ENCODE measurements at places on chromosomes 2 and 18. TPM values are rescaled to one million over a fixed set of nuclear protein-coding genes. Genes with fewer than 3 reads are reported as not detected.

GRCh38 chr2:165648801-165649200 lies 145.2 kb downstream of the GALNT3 start:
- peaks cover 6% of the 10 kb centered on the region for H3K4me1 ChIP-seq
- H3K27me3 ChIP-seq = no peaks in the 10 kb centered on the region
- H3K36me3 ChIP-seq = no peaks in the 10 kb centered on the region
- no peak overlapping the region for H3K4me3 ChIP-seq
- H3K27ac ChIP-seq = no peak overlapping the region

DNA sequence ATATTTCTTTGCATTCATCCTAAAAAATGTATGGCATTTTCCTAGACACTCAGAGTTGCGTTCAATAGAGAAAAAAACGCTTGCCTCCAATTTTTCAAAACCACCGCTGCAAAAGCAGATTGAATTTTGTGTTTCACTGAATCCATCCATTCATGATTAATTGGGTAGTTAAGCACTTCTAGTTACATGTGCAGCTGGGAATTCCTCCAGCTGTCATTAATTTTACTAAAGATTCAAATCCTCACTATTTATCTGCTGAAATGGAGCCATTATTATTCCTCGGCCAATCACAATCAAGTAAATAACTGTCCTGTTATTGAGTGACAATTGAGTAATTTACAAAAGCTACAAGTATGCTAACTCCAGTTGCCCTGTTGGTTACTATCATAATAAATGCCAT lies 75.8 kb upstream of the ARL5A start:
- no peaks in the 10 kb centered on the region for H3K27me3 ChIP-seq
- no peak overlapping the region for H3K4me3 ChIP-seq
- DNase-seq = no peak
- no peak overlapping the region for H3K27ac ChIP-seq

DNA sequence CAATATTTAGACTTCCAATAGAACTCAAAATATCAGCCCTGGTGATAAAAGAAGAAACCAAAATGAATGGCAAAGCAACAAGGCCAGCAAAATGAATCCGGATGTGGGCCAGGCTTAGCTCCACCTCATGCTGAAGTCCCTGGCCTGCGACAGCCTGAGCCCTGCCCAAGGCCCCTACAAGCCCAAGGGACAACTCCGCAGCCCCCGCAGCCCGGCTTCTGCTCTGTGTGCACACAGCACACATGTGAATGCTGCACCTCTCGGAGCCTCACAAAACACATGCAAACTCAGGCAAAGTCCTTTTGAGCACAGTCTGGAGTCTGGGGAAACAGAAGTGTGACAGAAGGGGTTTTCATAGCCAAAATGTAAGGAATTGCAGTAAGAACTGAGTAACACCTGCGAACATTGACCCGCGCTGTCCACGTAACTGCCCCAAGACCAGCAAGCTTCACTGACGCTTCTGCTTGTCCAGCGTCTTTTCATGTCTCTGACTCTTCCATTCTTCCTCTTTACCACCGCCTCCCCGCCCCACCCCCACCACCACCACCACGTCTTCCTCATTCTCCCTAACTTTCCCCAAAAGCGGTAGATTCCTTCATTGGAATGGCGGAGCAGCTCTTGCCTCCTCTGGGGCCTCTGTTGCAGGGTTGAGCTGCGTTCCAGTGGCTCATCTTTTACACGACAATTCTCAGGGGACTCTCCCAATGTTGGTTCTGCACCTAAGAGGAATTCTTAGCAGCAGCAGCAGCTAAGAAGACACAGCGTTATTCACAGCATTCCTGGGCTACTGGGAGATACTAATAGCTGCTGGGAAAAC lies 136.4 kb upstream of the COPS8 start:
- H3K27ac ChIP-seq = no peak overlapping the region
- no peak overlapping the region for H3K4me3 ChIP-seq
- H3K36me3 ChIP-seq = no peaks in the 10 kb centered on the region
- no peaks in the 10 kb centered on the region for H3K4me1 ChIP-seq
- no peak for DNase-seq

DNA sequence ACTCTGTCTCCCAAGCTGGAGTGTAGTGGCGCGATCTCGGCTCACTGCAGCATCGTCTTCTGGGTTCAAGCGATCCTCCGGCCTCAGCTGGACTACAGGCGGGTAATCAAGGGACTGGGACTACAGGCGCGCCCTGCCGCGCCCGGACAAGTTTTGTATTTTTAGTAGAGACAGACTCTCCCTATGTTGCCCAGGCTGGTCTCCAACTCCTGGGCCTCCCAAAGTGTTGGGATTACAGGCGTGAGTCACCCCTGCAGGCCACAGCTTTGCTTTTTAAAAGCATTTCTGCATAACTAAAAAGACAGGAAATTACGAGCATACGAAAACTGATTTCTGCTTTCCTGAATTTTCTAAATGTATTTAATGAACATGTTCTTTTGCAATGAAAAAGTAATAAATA lies 916 bp upstream of the OSBPL1A start:
- H3K36me3 ChIP-seq = no peaks in the 10 kb centered on the region
- no peak overlapping the region for H3K4me3 ChIP-seq
- DNase-seq = no peak

DNA sequence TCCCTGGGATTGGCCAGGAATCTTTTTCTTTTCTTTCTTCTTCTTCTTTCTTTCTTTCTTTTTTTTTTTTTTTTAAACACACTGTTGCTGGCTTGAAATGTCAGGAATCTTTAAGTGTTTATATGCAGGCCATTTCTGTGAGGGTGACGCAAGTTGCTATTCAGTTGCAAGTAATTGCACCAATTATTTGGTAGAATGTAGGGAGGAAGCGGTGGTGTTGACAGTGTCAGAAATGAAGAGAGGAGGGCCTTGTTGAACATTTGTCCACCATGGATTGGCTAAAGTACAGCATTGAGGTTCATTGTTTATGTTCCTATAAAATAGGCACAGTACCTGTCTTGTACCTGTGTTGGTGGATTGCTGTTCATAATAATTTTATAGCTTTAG lies 6.5 kb downstream of the RPIA start:
- H3K27ac ChIP-seq = no peak overlapping the region
- peaks cover 10% of the 10 kb centered on the region for H3K4me1 ChIP-seq
- H3K4me3 ChIP-seq = no peak overlapping the region
- no peak for DNase-seq

SERPINB10 gene
- not detected for total RNA-seq

SLC8A1 gene
- 3.7 TPM for total RNA-seq
